ENCODE measurements at places on chromosomes 1 and 21. TPM values are rescaled to one million over a fixed set of nuclear protein-coding genes. Genes with fewer than 3 reads are reported as not detected.

- no peaks in the 10 kb centered on the region for H3K36me3 ChIP-seq
- no peaks in the 10 kb centered on the region for H3K4me1 ChIP-seq
- no peak overlapping the region for H3K4me3 ChIP-seq
- DNase-seq, result no peak
- no peaks in the 10 kb centered on the region for H3K27me3 ChIP-seq
Measured at GRCh38 chr1:165397944-165398343, 41.4 kb upstream of the LMX1A start.

GRCh38 chr1:223712850-223713474 is 623 bp downstream of the CAPN2 start:
- H3K27me3 ChIP-seq, result no peaks in the 10 kb centered on the region
- peak overlapping the region; percentile 94 for H3K4me3 ChIP-seq
- H3K27ac ChIP-seq, result peak overlapping the region; percentile 100
- no peaks in the 10 kb centered on the region for H3K36me3 ChIP-seq
- DNase-seq, result peak; percentile 78

- no peak overlapping the region for H3K27ac ChIP-seq
- H3K36me3 ChIP-seq, result no peaks in the 10 kb centered on the region
- H3K27me3 ChIP-seq, result no peaks in the 10 kb centered on the region
- H3K4me1 ChIP-seq, result no peaks in the 10 kb centered on the region
- no peak for DNase-seq
Measured at GRCh38 chr1:47627471-47628370, 189.9 kb downstream of the FOXD2 start.

DNA sequence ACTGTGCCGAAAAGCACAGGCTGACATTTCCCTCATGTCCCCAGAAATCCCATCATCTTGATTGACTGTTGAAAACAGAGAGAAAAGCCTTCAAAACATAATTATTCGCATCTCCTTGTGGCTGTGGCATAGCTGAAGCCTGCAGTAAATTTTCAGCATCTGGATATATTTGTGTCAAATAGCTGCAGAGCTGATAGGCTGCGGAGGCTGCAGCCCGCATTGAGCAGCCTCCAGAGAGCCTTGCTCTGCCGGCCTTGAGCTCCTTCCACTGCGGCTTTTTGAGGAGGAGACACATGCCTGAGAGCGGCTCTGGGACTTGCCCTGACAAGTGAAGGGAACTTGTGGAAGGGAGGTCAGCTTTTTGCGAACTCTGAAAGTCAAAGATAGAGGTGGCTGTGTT is 144.7 kb downstream of the RYR2 start:
- H3K4me1 ChIP-seq, result no peaks in the 10 kb centered on the region
- H3K27ac ChIP-seq, result no peak overlapping the region
- H3K4me3 ChIP-seq, result no peak overlapping the region
- no peak for DNase-seq

- no peaks in the 10 kb centered on the region for H3K27me3 ChIP-seq
- H3K4me3 ChIP-seq, result no peak overlapping the region
- no peak for DNase-seq
Measured at GRCh38 chr1:221937155-221937953, 195.5 kb upstream of the DUSP10 start.

DNA sequence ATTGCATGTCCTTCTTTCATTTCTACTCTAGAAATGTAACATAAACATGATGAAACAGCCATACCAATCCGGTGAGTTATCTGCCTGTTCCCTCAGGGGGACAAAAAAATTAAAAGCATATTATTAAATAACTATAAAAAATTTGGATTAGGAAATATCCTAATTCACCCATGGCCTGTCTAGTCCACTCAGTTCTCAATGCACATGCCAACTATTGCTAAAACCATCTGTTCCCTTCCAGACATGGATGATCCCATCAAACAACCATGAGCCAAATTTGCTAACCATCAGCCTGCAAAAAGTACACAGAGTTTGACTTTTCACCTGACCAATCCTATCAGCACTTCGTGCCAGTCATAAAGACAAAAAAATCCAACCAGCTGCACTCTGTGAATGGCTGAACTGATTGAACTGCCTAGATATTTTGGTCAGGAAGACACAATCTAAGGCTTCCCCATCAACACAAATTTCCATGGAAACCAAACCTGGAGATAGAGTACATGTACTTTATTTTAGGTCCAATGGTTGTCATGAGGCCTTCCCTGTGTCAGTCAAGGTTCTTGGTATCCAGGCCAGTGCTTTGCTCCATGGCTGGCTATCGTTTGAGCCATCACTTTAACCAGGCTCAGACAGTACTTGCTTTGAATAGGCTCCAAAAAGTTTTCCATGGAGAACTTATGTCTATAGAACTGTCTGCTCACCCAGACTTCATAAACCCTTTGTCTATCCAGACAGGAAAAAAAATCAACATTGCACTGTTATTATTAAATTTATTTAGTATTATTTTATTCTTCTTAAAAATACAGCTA is 570.8 kb downstream of the LTN1 start:
- H3K27me3 ChIP-seq, result no peaks in the 10 kb centered on the region
- H3K4me1 ChIP-seq, result no peaks in the 10 kb centered on the region
- H3K36me3 ChIP-seq, result no peaks in the 10 kb centered on the region
- no peak overlapping the region for H3K4me3 ChIP-seq

DNA sequence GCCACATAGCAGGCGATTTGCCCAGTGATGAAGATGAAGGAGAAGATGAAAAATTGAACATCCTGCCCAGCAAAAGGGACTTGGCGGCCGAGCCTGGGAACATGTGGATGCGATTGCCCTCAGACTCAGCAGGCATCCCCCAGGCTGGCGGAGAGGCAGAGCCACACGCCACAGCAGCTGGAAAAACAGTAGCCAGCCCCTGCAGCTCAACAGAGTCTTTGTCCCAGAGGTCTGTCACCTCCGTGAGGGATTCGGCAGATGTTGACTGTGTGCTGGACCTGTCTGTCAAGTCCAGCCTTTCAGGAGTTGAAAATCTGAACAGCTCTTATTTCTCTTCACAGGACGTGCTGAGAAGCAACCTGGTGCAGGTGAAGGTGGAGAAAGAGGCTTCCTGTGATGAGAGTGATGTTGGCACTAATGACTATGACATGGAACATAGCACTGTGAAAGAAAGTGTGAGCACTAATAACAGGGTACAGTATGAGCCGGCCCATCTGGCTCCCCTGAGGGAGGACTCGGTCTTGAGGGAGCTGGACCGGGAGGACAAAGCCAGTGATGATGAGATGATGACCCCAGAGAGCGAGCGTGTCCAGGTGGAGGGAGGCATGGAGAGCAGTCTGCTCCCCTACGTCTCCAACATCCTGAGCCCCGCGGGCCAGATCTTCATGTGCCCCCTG is 3.3 kb downstream of the ZBTB18 start:
- no peaks in the 10 kb centered on the region for H3K36me3 ChIP-seq
- H3K27ac ChIP-seq, result no peak overlapping the region
- H3K4me3 ChIP-seq, result no peak overlapping the region
- no peak for DNase-seq
- H3K27me3 ChIP-seq, result no peaks in the 10 kb centered on the region

DNA sequence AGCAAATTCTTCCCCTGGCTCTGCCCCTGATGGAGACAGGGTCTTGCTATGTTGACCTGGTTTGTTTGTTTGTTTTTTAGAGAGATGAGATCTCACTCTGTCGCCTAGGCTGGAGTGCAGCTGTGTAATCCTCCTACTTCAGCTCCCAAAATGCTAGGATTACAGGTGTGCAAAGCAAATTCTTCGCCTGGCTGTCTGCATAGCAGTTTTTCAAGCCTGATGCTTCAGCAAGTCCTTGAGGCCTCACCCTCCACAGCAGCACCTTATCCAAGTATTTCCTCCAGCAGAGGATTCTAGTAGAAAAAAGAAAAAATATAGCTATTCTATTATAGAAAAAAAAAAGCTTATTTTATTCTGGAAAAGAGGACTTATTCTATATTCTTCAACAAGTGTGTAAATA is 15.1 kb upstream of the RPL5 start:
- H3K36me3 ChIP-seq, result no peaks in the 10 kb centered on the region
- H3K27ac ChIP-seq, result peak overlapping the region; percentile 18

DNA sequence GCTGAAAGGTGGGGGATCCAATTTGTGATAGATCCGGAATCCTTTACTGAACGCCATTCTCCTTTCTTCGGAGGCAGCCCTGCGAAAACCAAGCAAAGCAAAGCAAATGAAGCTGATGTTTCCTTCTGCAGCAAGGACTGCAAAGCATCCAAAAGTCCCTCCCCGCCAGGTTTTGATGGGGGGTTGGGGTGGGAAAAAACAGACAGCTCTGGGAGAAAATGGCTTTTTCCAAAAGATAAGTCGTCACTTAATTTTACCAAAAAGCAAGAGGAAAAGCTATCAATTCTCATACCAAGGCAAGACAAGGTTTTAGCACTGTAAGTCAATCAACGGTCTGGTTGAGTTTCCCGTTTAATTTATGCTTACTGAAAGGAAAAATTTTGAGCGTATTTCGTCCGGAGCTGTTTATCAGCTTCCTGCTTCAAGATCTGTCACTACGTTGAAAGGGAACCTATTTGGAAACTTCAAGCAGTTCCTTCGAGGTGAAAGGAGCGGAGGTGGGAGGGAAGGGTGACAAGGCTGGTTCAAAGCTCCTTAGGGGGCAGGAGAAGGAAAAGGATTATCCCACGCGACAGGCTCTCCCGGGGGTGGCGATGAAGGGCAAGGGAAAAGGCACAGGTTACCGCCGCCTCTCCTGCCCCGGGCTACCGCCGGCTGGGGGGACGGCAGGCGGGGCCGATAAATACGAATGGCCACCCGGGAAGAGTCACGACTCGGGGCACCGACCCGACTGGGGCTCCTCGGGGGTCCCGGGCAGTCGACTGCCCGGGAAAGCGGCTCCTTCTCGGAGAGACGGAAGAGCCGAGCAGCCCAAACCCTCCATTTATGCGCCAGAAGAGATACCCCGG is 750 bp downstream of the SYNJ1 start:
- no peak for DNase-seq
- H3K36me3 ChIP-seq, result no peaks in the 10 kb centered on the region
- H3K27me3 ChIP-seq, result no peaks in the 10 kb centered on the region

GRCh38 chr1:30847358-30847972 is 61.1 kb downstream of the SDC3 start:
- H3K4me3 ChIP-seq, result no peak overlapping the region
- H3K4me1 ChIP-seq, result no peaks in the 10 kb centered on the region
- peak overlapping the region; percentile 12 for H3K27ac ChIP-seq
- no peaks in the 10 kb centered on the region for H3K36me3 ChIP-seq
- no peaks in the 10 kb centered on the region for H3K27me3 ChIP-seq

PDPN gene
- total RNA-seq, result 5.9 TPM

IVL gene
- total RNA-seq, result not detected

Measured in Peyer's patch (tissue), 4 donors.